ENCODE measurements at places on chromosomes 7 and 10.

DNA sequence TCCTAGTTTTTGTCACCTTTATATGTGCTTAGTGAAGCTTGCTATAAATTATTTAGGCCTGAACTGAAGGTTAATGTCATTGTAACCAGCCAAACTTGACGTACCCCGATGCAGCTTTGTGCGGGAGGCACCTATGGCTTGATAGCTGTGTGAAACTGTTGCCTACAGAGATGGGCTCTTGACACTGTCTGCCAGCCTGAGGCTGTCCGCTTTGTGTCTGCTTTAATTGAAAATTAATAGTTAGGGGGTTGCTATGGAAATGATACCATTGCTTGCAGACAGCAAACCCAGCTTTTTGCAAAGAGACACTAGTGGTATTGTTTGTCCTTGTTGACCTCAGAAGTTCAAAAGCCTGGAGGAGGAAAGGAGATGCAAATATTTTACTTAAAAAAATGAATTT, 2.1 kb upstream of the FOXP2 start:
- DNase-seq = no peak

GRCh38 chr10:116833986-116834985, 15.0 kb upstream of the ENO4 start:
- peak; percentile 23 for DNase-seq

- no peak for DNase-seq
Observed at GRCh38 chr10:122055252-122055651, 66.3 kb downstream of the TACC2 start.

GRCh38 chr10:103929381-103929921, 11.5 kb upstream of the STN1 start:
- no peak for DNase-seq

DNA sequence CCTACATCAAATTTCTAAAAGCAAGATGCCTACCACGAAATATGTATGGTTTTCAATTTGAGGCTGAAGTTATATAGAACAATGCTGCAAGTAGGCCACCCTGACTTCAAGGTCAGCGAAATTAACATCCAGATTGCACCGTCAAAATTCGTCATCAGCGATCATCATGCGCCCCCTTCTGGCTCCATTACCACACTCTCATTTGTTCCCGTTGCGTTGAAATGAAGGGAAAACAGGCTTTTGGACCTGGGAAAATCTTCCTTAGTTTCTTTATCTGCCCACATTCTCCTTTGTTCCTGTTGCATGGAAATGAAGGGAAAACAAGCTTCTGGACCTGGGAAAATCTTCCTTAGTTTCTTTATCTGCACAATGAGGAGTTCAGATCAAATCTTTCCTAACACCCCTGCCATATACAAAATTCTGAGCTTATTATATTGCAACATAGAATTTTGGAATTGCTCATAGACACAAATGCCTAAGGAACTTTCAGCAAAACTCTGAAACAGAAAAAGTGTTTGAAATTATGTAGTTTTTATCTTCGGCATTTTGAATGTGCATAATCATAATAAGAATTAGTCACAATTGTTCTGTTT, 98.2 kb upstream of the PRKCQ start:
- DNase-seq = no peak

- no peak for DNase-seq
Observed at GRCh38 chr10:132094581-132095234, 29.0 kb downstream of the JAKMIP3 start.

GRCh38 chr10:14450041-14450491, 119.3 kb upstream of the FRMD4A start:
- DNase-seq = no peak

- no peak for DNase-seq
Observed at GRCh38 chr10:29810816-29811215, 176.0 kb upstream of the SVIL start.

- no peak for DNase-seq
Observed at GRCh38 chr10:47336387-47337134, 11.6 kb upstream of the RBP3 start.

DNA sequence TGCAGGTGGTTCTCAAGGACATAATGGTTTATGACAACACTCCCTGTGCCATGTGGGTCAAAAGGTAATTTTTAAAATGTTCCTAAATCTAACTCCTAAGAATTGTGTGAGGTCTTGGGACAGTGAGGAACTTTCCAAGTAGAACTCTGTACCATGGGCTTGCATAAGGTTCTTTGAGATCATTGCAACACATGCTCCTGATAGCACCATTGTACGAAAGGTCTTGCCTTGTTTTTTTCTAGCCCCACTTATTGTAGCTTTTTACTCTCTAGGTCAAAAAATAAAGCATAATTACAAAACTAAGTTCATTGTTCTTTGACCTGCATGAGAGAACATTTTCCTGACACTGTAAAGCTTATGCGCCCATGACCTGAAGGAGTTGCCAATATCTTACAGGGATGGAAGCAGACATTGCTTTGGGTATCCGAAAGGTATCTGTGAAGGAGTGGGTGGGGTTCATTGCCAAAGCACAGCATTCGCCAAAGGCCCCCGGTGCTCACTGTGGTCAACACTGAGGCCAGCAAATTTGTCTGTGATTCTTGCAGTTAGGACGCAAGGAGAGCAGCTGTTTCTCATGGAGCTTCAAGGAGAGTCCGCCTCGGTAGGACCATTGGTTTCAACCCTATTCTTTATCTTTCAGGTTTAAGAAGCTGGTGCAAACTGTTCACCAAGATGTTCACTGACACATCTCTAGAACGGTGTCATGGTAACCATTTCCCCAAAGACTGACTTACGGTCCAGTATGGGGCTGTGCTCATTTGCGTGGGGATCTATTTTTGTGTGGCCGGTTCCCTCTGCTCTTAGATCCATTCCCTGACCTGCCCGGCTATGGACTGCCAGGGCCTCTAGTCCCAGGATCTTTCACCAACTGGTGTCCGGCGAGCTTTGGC, 7.6 kb upstream of the PRKAG2 start:
- no peak for DNase-seq

DNA sequence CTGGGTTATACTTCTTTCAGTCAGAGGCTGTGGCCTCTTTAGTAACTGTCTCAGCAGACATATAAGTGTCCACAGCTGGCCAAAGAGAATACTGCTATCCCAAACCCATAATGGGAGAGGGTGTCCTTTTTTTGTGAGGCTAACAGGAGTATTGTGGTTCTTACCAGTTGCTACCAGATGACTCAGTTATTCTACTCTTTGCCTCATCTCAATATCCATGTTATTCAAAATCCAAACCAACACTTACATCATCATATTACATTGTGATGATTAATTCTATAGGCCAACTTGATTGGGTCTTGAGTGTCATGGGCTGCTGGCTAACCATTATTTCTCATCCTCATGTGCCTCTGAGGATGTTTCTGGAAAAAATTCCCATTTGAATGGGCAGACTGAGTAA, 120.9 kb downstream of the TMEM168 start:
- no peak for DNase-seq

DNA sequence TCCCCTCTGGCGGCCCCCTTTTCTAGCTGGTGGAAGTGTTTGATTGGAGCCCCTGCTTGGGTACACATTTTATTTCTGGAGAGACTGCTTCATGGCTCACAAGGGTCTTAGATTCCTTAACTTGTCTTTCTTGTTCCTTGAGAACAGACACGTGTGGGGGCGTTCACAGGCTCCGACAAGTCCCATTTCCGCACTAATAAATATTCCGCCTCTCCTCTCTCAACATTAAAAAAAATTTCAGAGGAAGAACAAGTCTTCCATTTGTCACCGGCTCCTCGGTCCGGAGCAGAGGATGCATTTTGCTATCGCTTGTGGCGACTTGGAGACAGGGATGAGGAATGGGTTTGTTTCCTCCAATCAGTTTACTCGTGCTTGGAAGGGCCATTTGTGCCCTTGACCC, 134.0 kb upstream of the PODXL start:
- DNase-seq = no peak

- no peak for DNase-seq
Observed at GRCh38 chr7:157876469-157877285, 539.9 kb downstream of the DNAJB6 start.

- DNase-seq = no peak
Observed at GRCh38 chr7:37970211-37970610, 49.8 kb downstream of the EPDR1 start.

- no peak for DNase-seq
Observed at GRCh38 chr7:33487998-33488682, 358.8 kb downstream of the BBS9 start.

GRCh38 chr7:44046321-44047061, 2.0 kb downstream of the DBNL start:
- DNase-seq = no peak

GRCh38 chr10:37758074-37758473, 99.3 kb downstream of the ZNF248 start:
- no peak for DNase-seq

GRCh38 chr7:1150400-1151002, 9.5 kb downstream of the ZFAND2A start:
- no peak for DNase-seq

DNA sequence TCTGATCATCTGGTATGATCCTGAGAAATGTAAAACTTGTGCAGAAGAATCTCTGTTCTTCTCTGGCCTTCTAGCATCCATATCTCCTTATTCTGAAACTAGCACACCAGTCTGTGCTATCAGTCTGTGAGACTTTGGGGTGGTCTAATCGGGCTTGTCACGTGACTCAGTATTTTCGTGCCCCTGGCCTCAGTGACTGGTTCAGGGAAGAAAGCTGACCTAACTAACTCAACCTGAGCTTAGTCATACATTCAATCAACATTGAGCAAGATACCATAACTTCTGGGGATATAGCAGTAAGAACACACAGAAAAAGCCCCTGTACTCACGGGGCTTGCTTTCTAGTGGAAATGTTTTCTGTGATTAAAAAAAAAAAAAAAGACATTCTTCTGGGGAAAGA, 109.3 kb downstream of the DKK1 start:
- DNase-seq = no peak

GRCh38 chr10:31582365-31583052, 263.5 kb downstream of the ZEB1 start:
- DNase-seq = no peak

GRCh38 chr10:132058111-132058745, 7.5 kb upstream of the JAKMIP3 start:
- DNase-seq = no peak

DNA sequence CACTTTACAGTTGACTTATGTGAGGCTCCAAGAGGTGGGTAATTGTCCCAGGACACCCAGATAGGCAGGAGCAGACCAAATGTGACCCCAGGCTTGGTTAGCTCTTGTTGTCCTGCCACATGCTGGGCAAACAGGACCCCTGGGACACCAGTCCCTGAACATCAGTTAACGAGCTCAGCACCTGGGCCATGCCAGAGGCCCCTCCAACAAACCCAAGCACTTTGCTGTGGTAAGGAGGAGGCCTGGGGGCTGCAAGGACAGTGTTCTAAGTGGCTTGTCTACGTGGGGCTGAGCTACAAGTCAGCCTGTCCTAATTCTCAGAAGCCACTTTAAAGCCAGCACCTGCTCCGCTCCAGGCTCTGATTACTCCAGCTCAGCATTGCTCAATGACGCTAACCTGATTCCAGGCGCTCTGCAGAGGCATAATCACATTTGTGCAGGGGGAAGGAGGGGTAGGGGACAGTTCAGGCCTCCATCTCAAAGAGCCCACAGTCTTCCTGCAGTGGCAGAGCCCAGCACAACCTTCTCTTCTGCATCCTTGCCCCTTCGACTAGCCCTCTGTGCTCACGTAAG, 57.2 kb downstream of the DDC start:
- peak; percentile 27 for DNase-seq

DNA sequence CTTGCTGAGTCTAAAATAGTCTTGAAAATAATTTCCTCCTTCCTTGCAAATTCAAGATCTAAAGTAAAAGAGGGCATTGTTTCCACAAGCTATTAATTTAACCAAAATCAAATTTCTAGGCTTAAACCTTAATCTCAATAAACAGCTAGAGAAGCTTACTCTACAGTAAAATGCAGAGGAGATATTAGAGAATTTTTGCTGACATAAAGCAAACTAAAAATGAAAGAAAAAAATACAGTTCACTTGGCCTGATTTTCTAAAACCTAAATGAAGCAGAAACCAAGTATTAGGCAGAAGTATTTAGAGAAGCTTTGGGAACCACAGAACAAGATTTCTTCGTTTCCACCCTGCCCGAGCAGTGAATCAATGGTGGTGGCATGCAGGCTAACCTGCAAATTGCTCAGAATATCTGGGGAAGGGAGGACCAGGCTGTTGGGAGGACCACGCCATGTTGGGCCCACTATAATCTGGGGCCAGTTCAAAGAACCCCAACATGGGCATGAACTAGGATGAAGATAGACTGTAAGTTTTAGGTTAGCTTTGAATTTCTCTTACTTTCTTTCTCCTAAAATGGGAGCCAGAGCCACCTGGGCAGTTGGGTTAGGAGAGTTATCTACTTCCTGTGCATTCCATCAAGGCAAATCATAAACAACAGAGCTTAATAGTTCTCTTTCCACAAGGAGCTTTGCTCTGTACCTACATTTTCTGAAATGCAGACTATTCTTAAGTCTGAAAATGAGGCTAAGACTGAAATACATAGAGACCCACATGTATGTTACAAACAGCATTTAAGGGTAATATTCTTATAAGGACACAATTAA, 4.1 kb downstream of the LAMB1 start:
- no peak for DNase-seq

DNA sequence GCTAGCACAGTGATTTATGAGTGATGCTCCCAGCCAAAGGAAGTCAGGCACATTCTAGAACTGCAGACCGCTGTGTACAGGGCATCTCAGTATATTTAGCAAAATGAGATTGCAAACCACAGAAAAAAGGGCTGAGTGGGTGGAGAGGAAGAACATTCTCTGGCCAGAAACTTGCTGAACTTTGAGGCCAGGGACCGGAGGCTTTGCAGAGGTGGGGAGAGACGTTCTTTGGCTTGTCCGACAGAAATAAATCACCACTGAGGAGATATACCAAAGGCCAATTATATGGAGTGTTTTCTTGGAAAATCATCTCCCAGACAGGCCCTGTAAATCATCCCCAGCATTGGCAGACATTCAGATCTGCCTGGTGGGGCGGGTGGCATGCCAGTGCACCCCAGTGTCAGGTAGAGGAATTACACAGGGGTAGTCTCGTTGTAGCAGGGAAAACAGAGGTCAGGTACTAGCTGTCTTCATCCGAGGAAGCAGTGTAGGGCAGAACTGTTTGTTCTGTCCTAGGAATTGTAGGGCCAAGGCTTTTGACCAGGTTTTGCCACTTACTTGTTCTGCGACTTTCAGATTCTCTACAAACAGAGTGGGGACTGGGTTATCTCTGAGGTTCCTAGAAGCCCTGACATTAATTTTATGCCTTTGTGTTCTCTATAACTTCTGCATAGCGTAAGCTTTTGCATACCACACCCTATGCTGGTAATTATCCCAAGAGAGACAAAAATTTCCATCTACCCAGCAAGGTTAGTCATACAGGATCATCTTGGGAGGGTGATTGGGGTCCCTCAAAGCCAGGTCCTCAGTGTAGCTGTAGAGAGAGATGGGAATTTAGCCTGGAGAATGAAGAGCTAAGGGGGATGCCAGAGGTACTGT, 655.6 kb downstream of the LRMDA start:
- DNase-seq = no peak
